ENCODE measurements at places on chromosomes 12 and 14. TPM values are rescaled to one million over a fixed set of nuclear protein-coding genes. Genes with fewer than 3 reads are reported as not detected.

- no peak for DNase-seq
Observed at GRCh38 chr14:68651075-68651474, 141.8 kb downstream of the ZFP36L1 start.

- no peak for DNase-seq
Observed at GRCh38 chr14:102362084-102362483, 606 bp downstream of the CINP start.

DNA sequence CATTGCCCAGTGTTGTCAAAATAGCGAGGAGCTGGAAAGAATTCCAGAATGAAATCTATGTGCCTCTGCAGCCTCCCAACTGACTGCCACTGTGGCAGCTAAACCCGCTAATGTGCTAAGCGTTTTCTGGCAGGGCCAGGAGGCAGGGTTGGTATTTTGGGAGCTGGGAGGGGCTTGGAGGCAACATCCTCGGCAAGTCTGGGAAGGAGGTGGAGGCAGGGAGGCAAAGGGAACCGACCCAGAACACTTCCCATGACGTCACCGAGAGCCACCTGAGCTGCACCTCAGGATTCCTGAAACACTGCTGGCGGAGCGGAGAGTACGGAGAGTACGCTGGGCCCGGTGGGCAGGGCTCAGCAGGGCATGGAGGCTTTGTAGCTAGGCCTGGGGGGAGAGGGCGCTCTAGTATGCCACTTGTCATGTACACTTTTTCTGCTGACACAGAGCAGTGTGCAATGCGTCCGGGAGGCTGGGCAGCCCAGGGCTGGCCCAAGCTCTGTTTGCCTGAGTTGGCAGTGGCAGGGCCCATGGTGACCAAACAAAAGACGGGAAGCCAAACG, 81.5 kb downstream of the DPF3 start:
- DNase-seq = no peak

DNA sequence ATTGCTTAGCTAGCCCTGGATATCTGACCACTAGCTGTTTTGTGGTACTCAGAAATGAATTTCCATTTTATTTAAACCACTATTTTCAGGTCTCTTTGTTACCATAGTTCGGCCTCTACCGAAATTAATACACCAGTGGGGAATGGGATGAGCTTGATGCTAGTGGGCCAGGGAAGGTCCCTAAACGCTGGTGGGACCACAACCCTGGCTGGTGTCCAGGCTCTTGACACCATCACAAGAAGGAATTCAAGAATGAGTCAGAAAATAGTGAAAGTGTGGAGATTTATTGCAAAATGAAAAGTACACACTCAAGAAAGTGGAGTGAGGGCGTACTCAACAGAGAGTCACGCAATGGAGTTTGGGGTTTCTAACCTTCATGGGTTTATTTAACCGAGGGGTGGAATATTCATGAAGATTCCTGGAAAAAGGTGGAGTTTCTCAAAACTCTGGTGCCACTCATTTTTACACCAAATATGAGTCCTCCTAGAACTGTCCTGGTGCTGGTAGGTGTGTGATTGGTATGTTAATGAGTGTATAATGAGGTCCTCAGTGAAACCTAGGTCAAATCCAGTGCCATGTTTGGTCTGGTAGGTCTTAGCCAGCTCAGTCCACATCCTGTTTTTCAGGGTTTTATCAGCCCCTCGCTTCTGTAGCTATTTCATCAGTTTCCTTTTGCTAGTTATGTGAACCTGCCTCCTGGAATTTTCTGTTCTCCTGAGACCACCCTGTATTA, 38.9 kb upstream of the LRP6 start:
- no peak for DNase-seq

DNA sequence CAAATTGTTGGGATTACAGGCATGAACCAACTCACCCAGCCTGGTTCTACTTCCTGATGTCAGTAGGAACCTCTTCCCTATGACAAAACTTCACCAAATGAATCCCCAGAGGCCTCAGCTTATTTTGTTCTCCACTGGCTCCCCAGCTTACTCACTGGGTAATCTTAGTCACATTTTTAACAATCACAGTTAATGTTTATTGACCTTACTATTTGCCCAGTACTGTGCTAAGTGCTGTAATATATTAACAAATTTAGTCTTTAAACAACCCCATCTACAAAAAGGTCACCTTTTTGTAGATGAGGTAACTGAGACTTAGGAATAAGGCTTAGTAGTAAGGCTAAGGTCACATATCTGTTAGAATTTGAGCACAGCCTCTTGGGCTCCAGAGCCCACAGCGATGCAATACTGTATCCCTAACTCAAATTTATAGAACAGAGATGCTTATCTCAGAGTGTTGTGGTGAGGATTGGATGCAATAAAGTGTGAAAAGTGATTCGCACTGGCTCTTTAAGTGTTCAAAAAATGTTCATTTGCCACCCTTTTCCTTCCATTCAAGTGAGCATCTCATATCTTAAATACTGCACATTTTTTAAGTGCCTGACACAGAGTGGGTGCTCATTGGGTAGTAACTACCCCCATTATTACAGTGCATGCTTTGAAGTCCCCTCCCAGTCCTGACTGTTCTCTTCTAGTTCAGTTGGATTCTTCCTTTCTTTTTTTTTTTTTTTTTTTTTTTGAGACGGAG, 146.4 kb upstream of the ARHGAP5 start:
- DNase-seq = no peak

- DNase-seq = no peak
Observed at GRCh38 chr12:12167847-12168246, 97.1 kb downstream of the BCL2L14 start.

- DNase-seq = no peak
Observed at GRCh38 chr12:49223590-49224369, 34.9 kb upstream of the TUBA1A start.

DNA sequence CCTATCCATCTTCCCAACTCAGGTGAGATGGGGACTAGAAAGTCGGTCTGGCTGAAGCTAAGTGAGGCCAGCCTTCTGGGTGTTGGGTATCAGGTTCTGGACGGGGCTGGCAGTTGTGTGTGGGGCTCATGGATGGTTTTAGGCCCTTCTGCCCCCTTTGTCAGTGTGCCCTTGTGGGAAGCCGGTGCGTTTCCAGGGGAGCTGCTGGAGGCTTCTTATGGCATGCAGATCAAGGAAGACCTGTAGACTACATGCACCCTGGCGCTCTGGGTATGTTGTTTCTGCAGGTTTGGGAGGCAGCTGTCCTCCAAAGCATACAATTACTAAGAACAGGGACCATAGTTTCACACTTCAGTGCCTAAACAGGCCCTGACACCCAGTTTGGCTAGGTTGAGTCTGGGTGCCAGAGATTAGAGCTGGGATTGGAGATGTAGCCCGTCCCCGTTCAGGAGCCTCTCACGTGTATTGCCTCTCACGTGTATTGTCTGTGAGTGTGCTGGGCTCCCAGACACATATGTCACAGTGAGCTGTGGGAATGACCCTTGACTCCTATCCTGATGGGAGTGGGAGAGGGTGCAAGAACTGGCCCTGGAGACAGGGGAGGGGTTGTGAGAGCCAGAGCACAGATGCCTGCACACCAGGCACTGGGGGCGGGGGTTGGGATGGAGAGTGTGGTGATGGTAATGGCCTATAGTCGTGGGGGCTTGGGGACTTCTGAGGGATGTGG, 84.4 kb downstream of the SLC25A47 start:
- DNase-seq = no peak

- no peak for DNase-seq
Observed at GRCh38 chr12:121789800-121790728, 3.4 kb downstream of the RHOF start.

DNA sequence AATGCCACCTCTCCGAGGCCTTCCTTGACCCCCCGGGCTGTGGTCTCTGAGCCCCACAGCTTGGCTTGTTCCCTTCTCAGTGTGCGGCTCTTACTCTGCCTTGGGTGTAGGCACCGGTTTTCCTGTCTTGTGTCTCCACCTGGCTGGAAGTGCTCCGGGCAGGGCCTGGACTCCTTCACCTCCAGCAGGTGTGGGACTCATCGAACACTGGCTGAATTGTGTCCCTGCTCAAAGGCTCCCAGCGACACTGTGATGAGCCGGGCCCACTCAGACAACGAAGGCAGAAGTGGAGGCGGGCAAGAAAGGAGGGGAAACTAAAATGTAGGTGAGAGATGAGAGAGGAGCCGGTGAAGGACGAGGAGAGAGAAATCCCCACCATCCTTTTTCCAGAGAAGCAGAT, 18.0 kb downstream of the TMEM63C start:
- DNase-seq = no peak

DNA sequence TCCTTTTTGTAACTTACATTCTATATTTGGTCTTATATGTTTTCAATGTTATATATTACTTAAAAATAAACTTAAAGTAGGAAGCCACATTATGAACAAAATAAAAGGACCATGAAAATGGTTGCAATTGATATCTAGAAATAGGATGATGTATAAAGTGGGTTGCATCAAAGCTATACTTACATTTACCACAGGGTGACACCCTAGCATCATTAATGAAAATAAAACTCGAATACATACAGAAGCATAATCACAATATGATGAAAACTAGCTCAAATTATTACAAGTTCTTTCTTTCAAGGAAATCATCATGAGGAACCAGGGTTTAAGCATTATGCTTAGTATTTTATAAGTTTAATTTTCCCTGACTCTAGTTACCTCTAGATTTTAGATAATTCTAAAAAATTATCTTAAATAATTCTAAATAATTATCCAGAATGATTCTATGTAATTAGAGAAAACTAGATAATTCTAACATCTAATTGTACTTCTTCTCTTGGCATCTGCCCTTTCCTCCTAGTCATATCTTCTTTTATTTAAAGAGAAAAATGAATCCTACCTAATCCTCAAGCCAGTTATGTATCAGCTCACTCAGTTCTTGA, 31.2 kb downstream of the TAS2R7 start:
- DNase-seq = peak; percentile 26

GRCh38 chr12:104718304-104718929, 239.7 kb downstream of the SLC41A2 start:
- DNase-seq = no peak

DNA sequence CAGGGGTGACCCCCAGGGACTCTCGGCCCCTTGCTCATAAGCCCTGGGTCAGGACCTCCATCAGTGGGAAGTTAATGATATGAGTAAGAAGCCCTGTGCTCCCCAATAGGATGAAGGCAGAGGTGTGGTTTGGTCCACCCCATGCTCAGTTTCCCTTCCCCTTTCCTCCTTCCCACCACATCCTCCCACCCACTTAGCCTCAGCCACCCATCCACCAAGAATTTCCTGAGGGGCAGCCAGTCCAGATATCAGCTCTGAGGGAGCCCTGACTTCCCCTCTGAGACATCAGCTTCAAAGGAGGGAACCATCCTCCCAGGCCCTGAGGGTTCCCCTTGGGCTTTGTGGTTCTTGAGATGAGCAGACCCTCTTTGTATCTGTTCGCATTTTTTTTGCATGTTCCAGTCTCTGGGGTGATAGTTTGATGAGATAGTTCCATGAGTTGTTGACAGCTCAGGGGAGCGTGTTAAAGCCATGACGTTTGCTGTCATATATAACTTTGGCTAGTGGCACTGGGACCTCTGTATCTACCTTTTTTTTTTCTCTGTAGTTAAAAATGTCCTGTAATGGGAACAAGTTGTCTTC, 71.2 kb downstream of the LGMN start:
- no peak for DNase-seq

DNA sequence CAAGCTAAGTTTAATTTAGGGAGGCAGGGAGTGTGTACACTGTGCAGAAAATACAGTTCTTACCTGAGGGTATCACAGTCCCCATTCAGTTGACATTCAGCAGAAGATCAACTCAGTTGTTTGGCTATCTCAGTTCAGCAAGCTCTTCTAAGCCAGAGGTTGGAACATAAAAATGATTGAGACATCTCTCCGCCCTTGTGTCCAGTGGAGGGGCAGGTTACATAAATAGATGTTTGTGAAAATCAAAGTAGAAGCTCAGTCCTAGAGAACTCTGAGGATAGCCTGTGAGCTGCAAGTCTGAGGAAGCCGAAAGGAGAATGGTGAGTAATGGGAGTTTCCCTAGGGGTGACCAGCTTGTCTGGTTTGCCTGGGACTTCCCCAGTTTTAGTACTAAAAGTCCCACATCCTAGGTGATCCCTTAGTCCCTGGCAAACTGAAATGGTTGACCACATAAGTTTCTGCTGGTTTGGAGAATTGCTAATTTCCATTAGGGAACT, 251.4 kb upstream of the ATP2B1 start:
- no peak for DNase-seq

GRCh38 chr14:73460691-73461127, 2.4 kb upstream of the NUMB start:
- no peak for DNase-seq

The HOXC10 gene
- total RNA-seq = 3.8 TPM

The ZBTB39 gene
- 12.3 TPM for total RNA-seq

The KSR2 gene
- 10.1 TPM for total RNA-seq

The NGB gene
- not detected for total RNA-seq

The TSPAN19 gene
- total RNA-seq = 0.32 TPM

The RASSF9 gene
- total RNA-seq = not detected
